Foreskin keratinocyte (primary cell): ENCODE measurements at places on chromosomes 1 and 21.

DNA sequence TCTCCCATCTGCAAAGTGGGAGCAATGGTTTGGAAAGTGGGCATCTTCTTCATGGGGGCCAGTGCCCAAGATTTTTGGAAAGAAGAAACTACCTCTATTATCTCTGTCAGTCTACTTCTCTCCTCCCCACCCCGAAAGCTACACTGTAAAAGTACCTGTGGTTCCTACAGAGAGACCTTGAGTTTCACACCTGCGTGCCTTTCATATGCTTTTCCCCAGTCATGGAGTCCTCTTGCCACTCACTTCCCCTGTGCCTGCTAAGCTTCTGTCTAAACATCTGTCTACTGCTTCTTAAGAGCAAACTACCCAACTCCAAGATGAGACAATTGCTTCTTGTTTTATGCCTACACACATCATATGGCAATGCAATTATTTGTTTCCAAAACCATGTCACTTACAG lies 190.9 kb upstream of the L1TD1 start:
- no peak for DNase-seq

DNA sequence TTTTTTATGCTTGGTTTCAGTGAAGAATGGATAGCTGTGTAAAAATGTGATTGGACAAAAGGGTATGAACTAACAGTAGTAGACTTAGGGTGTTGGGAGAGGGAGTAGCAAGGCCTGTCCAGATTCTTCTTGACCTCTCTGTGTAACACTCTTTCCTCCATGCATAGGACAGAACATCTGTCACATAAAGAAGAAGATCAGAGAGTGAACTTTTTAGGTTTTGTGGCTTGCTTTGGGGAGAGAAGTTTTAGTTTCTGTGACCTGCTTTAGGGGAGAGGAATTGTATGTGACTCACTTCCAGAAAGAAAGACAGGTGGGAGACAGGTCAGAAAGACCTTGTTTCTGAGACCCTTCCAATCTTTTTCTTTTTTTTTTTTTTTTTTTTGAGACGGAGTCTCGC lies 27.3 kb upstream of the LRRC52 start:
- DNase-seq, result no peak

GRCh38 chr1:155645648-155646047 lies 35.6 kb downstream of the MSTO1 start:
- DNase-seq, result no peak

DNA sequence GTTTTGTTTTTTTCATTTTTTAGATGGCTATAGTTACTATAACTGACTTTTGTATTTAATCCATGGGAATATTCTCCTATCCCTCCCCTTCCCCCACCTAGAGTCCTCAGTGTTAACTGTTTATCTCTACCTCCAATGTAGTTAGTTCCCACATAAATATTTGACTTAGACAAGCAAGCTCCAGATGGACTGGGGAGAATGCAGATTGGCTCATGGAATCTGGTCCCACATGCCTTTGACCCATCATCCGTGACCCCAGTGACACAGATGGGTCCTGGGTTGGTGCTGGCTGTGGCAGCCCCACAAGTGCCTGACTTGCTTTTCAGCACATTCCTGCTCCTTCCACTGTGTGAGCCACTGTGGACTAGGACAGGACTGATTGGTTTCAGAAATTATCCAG lies 41.8 kb downstream of the ATP2B4 start:
- no peak for DNase-seq

- no peak for DNase-seq
These were observed 3.6 kb upstream of the TNFRSF1B start for GRCh38 chr1:12163210-12163609.

DNA sequence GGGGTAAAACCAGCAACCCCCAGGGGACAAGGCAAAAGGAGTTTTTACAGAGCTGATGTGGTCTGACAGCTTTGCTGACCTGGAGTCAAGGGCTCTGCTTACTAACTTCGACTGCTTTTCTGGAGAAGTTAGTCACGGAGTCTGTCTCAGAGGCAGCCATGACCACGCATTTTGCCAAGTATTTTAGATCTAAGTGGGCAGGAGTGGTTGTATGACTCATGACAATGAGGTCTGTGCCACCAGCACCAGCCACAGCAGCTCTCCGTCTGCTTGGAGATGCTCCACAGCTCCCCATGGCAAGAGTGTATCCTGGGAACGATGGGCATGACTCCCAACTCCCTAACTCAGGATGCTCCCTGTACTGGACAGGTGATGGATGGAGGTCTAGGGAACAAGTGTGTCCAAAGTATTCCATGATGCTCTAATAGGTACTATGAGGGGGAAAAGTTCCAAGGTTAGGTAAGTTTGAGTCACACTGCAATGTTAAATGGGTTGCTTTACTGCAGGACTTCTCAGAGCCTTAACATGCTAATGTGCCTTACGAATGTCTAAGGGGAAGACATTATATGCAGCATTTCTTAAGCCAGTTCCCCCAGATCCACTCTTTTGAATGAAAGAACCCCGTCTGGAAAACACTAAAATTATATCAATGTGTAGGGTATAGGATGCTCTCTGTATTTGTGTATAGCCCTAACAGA lies 359.0 kb downstream of the HHAT start:
- no peak for DNase-seq

- DNase-seq, result peak; percentile 55
These were observed 175.5 kb downstream of the CLIC6 start for GRCh38 chr21:34844013-34844923.

DNA sequence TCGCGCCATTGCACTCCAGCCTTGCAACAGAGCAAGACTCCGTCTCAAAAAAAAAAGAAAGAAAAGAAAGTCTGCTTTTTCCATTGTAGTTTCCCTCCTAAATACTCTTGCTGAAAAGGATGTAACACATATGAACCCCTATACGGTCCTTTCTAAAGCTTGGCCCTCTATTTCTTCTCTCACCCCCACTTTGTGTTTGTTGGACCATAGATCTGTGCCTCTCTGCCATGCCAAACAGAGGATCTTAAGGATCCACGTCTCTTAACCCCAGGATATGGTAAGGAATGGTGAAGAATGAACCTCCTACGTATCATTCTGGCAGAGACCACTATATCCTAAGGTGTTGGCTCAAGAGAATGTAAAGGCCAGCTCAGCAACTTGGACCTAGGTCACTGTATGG lies 18.7 kb upstream of the LAX1 start:
- DNase-seq, result no peak

DNA sequence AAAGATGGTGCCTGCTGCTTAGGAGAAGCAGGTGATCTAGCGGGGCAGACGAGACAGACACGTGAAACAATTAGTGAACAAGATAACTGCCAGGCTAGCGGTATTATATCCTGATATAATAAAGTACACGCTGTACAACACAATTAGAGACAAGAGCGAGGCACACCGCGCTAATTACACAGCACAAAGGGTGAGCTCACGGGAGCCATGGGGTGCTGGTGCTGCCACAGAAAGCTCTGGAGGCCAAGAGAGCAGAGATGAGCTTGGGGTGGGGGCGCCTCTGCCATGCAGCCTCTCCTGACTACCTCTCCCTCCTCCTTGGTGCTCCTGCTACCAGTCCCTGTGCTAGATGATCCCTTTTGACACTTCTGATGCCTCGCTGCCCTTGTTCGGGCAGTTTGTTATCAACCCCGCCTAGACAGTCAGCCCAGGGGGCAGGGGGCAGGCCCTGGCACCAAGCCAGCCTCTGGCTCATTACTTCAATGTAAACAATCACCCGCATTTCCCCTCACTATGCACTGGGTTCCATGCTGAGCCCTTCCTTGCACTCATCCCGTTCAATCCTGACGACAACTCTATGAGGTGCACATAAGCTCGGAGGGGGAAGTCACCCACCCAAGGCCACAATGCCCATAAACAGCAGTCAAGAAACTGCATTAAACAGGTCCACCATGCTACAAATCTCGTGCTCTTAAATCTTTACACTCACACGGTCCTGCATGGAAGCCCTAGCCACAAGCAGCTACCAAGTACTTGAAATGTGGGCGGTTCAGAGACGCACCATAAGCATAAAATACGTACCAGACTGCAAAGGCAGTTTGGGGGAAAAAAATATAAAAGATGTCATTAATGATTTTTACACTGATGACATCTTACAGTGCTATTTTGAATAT lies 103.0 kb downstream of the SSBP3 start:
- no peak for DNase-seq
